A549 treated with GW870086 at 1 μM for 4 hours (cell line): ENCODE measurements at places on chromosomes 16 and 17. TPM values are rescaled to one million over a fixed set of nuclear protein-coding genes. Genes with fewer than 3 reads are reported as not detected.

Gene PTX4
- not detected in 5 replicates for total RNA-seq

Gene DNAI2
- total RNA-seq = not detected in 5 replicates

Gene SLC35G6
- total RNA-seq = not detected in 5 replicates

Gene GPRC5C
- 51.5 to 76.5 TPM (median 69.0 TPM) in 5 replicates for total RNA-seq

Gene SMIM5
- total RNA-seq = 0.54 to 1.1 TPM (median 0.86 TPM) in 5 replicates

Gene SHCBP1
- total RNA-seq = 29.2 to 41.4 TPM (median 37.7 TPM) in 5 replicates

Gene PIMREG
- total RNA-seq = 40.3 to 52.0 TPM (median 48.4 TPM) in 5 replicates

Gene SIAH1
- total RNA-seq = 10.9 to 14.8 TPM (median 13.7 TPM) in 5 replicates

Gene PLEKHH3
- total RNA-seq = 14.2 to 21.2 TPM (median 17.9 TPM) in 5 replicates

Gene EME1
- 12.7 to 15.9 TPM (median 14.4 TPM) in 5 replicates for total RNA-seq
